ENCODE measurements at places on chromosomes 1 and 21.

GRCh38 chr21:39874759-39875158 lies 7.5 kb downstream of the PCP4 start:
- no peak for DNase-seq

GRCh38 chr1:109365642-109366204 lies 32.0 kb downstream of the SORT1 start:
- DNase-seq = no peak

- DNase-seq = no peak
Measured at GRCh38 chr1:54124906-54125305, 27.9 kb downstream of the CDCP2 start.

- DNase-seq = no peak
Measured at GRCh38 chr1:167617153-167618147, 12.6 kb upstream of the RCSD1 start.

- DNase-seq = no peak
Measured at GRCh38 chr1:117678246-117678977, 72.6 kb downstream of the TENT5C start.

GRCh38 chr1:9439074-9439761 lies 100.0 kb upstream of the SLC25A33 start:
- no peak for DNase-seq
